ENCODE measurements at places on chromosomes 12 and 14.
A peak's percentile ranks its signal among the peaks of the same experiment; 100 is the strongest.

DNA sequence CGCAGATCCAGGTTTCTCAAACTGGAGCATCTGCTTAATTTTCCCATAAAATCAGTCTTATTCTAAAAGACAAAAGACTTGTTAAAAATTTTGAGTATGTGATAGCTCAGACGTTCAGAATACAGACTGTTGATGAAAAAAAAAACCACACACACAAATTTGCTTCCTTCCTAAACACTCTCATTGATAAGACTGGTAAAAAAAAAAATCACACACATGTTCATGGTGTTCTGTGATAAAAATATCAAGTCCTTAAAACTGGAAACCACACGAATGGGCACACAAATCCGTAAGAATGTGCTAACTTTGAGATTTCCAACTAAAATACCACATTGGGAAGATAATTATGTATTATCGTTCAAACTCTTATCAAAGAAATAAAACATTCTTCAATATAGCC, 6.7 kb upstream of the ARID4A start:
- no peak overlapping the region for H3K27ac ChIP-seq
- H3K4me1 ChIP-seq = peaks cover 93% of the 10 kb centered on the region

DNA sequence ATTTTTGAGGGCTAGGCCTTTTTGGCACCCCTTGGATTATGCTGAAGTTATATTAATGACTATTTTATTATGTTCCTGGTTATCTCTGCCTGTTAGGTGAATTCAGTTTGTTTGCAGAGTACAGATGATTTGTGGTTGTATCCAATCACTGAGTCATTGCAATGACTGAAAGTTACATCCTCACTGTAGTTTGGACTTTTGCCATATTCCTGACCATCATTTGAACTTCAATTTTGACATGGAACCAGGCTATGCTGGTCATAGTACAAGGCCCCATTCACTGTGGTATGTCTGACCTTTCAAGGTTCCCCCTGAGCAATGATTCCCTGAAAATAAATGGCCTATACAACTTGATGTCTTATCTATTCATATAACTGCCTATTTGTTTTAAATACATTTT, 621.0 kb downstream of the CCER1 start:
- H3K4me1 ChIP-seq = no peaks in the 10 kb centered on the region
- no peak overlapping the region for H3K4me3 ChIP-seq
- H3K27ac ChIP-seq = no peak overlapping the region
- DNase-seq = no peak
- H3K27me3 ChIP-seq = no peaks in the 10 kb centered on the region
- no peaks in the 10 kb centered on the region for H3K36me3 ChIP-seq

DNA sequence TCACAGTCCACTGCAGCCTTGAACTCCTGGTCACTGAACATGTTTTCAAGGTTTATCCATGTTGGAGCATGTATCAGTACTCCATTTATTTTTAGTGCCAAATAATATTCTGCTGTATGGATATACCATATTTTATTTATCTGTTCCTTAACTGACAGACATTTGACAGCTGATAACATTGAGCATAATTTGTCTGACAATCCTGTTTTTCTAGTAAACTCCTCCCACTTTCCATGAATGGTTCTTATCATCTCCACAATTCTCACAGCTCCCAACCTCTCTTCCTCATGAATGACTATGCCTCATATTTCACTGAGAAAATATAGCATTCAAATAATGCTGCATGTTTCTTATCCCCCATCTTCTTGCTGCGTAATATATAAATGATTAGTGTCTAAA, 33.3 kb downstream of the COCH start:
- H3K4me3 ChIP-seq = no peak overlapping the region
- no peak for DNase-seq
- H3K4me1 ChIP-seq = no peaks in the 10 kb centered on the region
- H3K36me3 ChIP-seq = peaks cover 64% of the 10 kb centered on the region
- no peak overlapping the region for H3K27ac ChIP-seq
- H3K27me3 ChIP-seq = no peaks in the 10 kb centered on the region

GRCh38 chr12:50051101-50051806, 6.1 kb upstream of the ASIC1 start:
- peaks cover 19% of the 10 kb centered on the region for H3K4me1 ChIP-seq
- H3K36me3 ChIP-seq = no peaks in the 10 kb centered on the region
- DNase-seq = no peak
- H3K4me3 ChIP-seq = peak overlapping the region; percentile 59
- peak overlapping the region; percentile 45 for H3K27ac ChIP-seq

DNA sequence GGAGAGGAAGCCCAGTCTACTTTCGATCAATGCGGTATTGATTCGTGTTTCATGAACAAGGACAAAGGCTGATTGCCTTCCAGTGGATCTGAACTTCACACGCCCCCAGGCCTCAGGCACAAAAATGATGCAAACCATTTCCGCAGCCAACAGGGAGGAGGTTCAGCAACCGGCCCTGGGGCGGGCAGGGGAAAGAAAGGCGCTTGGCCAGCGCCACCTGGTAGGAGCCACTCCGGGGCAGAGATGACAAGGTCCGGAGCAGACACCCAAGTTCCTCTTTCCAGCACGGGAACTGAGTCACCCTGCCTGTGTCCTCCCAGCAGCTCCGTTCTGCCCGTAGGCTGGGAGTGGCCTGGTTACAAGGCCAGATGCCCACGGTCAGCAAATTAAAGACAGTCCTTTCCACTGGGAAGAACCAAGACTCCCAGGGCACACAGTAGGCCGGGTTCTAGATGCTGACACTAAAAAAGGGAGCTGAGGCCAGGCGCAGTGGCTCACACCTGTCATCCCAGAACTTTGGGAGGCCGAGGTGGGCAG, 136.3 kb downstream of the SCARB1 start:
- peak overlapping the region; percentile 73 for H3K27ac ChIP-seq
- no peaks in the 10 kb centered on the region for H3K36me3 ChIP-seq
- DNase-seq = peak; percentile 72
- H3K4me1 ChIP-seq = peaks cover 33% of the 10 kb centered on the region
- H3K4me3 ChIP-seq = no peak overlapping the region

GRCh38 chr12:113200021-113200797, 14.7 kb downstream of the RITA1 start:
- no peaks in the 10 kb centered on the region for H3K36me3 ChIP-seq
- no peak overlapping the region for H3K4me3 ChIP-seq
- peaks cover 25% of the 10 kb centered on the region for H3K4me1 ChIP-seq
- H3K27me3 ChIP-seq = no peaks in the 10 kb centered on the region
- no peak overlapping the region for H3K27ac ChIP-seq
